Right renal pelvis (tissue), 4 donors: ENCODE measurements at places on chromosomes 16 and 17.
A peak's percentile ranks its signal among the peaks of the same experiment; 100 is the strongest.

- DNase-seq = no peak
These were observed 119.2 kb downstream of the HS3ST2 start for GRCh38 chr16:22933173-22933572.

- no peak for DNase-seq
These were observed 26.9 kb upstream of the OSGIN1 start for GRCh38 chr16:83925957-83926725.

DNA sequence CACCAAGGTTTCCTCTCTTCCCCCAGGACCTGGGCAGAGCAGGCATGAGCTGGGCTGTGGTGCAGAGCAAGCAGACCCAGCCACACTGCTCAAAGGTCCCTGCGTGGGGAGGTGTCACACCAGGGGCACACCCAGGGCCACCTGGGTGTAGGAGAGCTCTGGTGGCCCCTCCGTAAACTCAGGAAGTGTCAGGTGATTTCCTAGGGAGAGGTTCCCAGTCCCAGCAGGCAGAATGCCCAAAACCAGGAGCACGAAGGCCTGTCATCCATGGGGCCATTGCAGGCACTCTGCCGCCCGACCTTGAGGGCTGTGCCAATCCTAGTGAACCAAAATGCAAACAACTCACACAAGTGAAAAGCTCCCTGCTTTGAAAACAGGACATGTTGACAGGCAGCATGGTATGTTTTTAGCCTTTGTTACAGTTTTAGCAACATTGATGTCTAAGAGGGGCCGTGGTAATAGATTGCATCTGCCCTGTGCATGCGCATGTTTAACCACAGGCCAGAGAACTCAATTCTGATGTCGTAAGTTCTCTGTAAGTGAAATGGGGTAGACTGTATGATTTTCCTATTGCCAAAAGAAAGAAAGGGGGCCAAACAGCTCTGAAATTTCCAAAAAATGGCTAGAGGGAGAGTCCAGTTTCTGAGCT lies 21.3 kb downstream of the CIBAR2 start:
- DNase-seq = no peak

DNA sequence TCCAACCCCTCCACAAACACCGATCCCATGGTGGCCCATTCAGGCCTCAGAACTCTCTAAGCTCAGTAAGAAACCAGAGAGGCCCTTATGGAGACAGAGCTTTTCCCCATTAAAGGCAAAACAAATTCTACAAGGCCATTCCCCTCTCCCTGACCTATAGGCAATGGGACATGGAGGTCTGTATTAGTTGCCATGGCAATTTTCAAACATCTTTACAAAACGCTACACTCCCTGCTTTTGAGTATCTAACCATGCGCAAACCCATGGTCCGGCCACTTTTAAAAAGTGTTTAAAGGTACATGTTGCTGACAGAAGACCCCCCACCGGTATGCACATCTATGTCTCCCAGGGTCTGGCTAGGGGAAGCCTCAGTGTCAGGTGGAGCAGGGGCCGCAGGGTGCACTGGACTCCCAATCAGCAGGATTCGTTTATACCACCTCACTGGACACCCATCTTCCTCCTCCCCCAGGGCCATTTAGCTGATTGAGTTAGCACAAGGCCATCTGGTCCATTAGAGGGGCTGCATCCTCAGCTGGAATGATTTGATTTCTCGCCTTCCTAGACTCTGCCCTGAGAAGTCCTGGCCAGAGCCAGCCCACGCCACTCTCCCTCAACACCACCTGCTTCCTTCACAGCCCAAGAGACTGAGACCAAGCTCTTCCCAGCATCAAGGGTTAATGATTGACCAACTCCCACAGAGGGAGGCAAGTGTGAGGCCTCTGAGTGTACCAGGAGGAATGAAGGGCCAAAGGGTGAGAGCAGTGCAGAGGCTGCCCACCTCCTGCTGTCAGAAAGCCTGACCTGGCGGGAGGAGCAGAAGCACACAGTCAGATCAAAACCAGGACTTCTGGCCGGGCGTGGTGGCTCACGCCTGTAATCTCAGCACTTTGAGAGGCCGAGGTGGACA lies 10.9 kb downstream of the ACLY start:
- no peak for DNase-seq

DNA sequence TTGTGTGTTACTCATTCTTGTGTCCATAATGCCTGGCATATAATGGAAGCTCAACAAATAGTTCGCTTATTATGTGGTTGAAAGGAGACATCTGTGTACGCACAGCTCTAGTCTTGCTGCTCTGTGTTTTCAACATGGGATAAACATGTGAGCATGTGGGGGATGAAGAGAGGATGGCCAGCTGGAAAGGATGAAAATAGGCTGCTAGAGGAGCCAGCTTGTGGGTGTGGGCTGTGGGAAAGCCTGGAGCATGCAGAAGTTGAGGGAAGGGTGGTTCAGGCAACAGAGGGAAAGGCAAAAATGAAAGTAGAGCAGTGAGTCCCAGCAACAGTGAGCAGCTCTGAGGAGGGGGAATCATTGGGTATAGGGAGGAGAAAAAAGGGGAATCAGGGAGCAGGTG lies 324.6 kb upstream of the CDH11 start:
- DNase-seq = no peak

- DNase-seq = no peak
These were observed 9.9 kb downstream of the DHODH start for GRCh38 chr16:72018470-72018869.

- DNase-seq = no peak
These were observed 12.4 kb downstream of the ZFPM1 start for GRCh38 chr16:88465387-88465983.

GRCh38 chr17:21460358-21460757 lies 84.2 kb downstream of the KCNJ12 start:
- no peak for DNase-seq

DNA sequence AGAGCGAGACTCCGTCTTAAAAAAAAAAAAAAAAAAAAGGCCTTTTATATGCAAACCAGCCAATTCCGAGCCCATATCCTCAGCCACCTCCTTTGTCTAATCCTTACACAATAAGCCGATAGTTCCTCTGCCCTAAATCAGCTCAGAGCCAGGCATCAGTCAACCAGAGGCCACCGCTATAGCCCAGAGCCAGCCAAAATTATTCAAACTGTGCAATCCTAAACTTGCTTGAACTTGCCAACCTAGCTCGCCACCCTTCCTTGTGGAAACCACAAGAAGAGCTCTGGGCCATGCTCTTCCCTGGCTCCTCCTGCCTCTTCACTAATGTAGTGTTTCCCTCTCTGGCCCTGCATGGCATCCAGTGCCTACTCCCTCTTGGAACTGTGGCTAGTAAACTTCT lies 17.7 kb downstream of the ITGAL start:
- DNase-seq = no peak

DNA sequence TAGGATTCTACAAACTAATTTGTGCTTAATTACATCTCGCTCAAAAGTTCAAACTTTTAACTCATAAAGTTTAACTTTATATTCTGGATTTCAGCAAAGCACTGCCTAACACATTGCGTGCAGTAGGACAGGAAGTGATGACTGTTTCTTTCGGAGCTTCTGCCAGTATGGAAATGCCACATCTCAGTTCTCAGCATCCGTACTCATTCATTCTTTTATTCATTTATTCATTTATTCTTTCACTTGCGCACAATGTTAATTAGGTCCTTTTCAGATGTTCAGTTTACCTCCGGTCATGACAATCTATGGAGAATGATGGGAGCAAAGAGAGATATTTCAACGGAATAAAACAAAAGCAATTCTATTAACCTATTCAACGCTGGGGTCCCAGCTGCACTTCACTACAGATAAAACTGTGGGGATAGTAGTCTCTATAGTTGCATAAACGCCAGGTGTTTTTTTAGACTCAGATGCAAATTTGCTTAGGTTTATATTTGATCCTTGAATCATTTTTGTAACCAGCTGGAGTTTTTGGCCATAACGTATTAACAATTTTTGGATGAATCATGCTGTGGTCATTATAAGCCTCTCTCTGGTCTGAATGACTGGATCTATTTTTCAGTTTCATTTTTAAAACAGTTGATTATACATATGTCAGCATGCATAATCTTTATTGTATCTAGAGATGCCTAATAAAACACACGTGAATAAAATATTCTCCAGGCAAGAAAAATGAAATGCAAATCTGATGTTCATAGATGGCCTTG lies 143.9 kb downstream of the KCNJ2 start:
- no peak for DNase-seq

DNA sequence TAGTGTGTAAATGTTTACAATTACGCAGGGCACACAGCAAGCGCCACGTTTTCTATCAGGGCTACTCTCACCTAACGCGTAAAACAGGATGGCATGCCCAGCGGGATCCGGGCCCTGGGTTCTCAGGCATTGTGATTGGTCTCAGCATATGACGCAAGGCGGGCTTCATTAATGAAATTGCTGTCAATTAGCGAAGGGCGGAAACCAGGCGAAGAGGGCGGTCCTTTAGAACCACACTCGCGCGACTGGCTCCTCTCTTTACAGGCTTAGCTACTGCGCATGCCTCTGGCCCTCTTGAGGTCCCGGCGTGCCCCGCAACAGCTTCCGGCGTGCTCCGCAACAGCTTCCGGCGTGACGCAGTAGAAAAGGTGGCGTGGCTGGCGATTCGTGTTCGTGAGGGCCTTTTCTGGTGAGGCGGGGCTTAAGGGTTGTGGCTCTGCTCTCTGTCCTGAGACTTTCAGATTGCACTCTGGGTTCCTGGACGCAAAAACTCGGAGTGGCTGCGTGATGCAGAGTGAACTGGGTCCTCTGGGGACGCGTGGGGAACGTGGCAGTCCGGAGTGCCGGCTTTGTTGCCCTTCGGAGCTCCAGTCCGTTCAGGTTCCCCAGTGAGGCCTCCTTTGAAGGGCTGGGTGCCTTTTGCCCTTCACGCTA lies 9.2 kb downstream of the OR2C1 start:
- peak; percentile 65 for DNase-seq

GRCh38 chr16:69143116-69143515 lies 10.7 kb downstream of the UTP4 start:
- no peak for DNase-seq

DNA sequence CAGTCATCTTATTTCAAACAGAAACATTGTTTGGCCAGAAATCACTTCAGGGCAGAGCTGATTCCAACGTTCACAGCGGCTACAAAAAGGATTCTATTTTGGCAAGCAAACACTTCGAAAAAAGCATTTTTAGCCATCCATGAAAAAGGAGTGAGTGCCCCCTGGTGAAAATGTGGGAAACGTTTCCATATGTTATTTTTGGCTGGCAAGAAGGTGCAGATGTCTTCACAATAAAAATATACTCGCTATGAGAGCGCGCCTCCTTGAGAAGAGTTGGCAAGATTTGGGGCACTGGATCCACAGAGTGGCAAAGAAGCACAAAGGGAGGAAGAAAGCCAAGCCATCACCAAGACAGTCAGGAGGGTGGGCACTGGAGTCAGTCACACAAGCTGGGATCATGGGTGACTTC lies 191.1 kb downstream of the CHD9NB start:
- peak; percentile 50 for DNase-seq

DNA sequence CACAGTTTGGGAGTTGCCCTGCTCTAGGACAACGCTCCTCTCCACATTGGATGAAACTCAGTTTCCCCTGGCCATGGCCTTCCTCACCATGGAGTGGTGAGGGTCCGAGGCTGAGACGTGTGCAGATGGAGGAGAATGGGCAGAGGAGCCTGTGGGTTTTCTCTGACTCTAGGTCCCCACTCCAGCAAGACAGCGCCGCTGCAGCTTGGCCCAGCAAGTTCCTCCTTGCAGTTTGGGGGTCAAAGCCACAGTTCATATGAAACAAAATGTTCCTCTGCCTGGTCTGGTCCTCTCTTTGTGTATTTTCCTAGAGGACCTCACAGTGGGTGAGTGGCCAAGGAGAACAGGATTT lies 2.3 kb downstream of the C16orf54 start:
- DNase-seq = no peak

- DNase-seq = no peak
These were observed 35.7 kb downstream of the ABCC1 start for GRCh38 chr16:15985144-15985543.

- no peak for DNase-seq
These were observed 56.0 kb downstream of the ZFPM1 start for GRCh38 chr16:88508868-88509748.

DNA sequence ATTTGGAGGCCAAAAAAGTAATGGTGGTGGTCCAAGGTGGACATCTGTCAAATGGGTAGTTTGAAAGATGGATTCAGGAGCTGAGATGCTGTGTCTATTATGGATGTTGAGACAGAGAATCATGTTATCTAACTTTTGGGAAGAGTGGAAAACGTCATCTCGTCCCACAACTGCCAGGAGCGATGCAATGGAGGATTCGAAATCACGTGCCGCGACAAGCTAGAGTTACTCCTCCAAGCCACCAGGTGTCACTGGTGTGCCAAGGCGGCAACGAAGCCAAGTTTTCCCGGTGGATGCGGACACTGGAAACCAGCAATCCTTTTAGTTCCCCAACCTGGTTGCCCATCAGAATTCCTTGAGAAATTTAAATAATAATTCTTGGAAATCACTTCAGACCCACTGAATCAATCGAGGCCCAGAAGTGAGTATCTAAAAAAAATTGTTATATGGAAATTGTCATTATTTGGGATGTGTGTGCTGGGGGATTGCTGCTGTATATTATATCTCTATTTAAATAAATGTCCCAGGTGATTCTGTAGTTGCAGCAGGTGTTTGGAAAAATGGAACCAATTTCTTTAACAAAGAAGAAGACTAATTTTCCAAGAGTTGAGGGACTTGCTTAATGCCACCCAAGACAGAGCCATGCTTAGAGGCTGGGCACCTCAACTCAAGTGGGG lies 206.1 kb downstream of the HAPSTR1 start:
- DNase-seq = no peak

- DNase-seq = no peak
These were observed 17.2 kb downstream of the RARA start for GRCh38 chr17:40326014-40326831.

DNA sequence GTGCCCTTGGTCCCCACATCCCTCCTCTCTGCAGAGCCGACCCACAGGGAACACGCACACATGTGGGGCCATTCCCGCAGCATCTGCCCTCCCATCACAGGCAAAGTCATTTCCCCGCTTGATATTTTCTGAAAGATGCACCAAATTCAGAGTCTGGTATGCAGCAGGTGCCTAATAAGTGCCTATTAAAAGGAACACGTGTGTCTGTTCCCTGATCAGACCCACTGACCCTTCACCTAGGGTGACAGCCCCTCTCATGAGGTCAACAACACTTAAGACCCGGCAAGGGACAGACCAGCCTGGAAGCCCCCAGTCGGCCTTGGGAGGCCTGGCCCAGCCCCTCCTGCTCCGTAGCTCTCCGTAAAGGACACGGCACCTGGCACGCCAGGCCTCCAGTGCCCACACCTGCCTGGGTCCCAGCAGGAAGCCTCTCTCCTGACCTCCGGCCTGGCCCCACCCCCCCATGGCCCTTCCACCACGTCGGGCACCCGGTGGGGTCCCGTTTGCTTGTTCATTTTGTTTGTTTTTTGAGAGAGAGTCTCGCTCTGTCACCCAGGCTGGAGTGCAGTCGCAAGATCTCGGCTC lies 20.0 kb downstream of the UNKL start:
- no peak for DNase-seq

GRCh38 chr17:74471341-74471740 lies 4.9 kb downstream of the CD300A start:
- no peak for DNase-seq
